ENCODE measurements at places on chromosomes 13 and 19.

GRCh38 chr13:48346583-48346982 lies 43.0 kb downstream of the RB1 start:
- DNase-seq, result no peak

GRCh38 chr13:26062853-26063444 lies 11.1 kb upstream of the SHISA2 start:
- DNase-seq, result no peak

- DNase-seq, result no peak
These were observed 67.3 kb upstream of the SPRY2 start for GRCh38 chr13:80408270-80408669.

- DNase-seq, result no peak
These were observed 1381.1 kb upstream of the SLC10A2 start for GRCh38 chr13:104447348-104447747.

- no peak for DNase-seq
These were observed 4.3 kb downstream of the HRC start for GRCh38 chr19:49150944-49151243.

GRCh38 chr19:49205114-49205513 lies 47.5 kb downstream of the TRPM4 start:
- no peak for DNase-seq
